ENCODE measurements at places on chromosomes 12 and 14.
A peak's percentile ranks its signal among the peaks of the same experiment; 100 is the strongest.

GRCh38 chr12:107474639-107475539 is 210.7 kb upstream of the PWP1 start:
- DNase-seq, result no peak

GRCh38 chr12:76919383-76920171 is 40.8 kb upstream of the CSRP2 start:
- no peak for DNase-seq

GRCh38 chr12:50542448-50542847 is 37.7 kb downstream of the DIP2B start:
- peak; percentile 26 for DNase-seq

DNA sequence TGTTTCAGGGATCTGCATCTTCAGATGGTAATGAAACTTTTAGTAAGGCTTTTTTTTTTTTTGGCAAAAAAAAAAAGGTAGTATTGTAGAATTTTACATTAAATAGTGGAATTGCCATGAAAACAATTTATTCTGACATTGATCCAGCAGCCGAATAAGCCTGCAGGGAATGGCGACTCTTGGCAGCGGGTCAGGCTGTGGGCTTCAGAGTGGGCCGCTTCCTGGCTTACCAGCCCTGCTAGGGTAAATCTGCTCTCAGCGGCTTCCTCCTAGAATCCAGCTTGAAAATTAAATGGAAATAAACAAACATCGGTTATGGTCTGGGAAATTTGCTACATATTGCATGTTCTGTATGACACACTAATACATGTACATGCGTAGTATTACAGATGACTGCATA is 34.8 kb downstream of the SFSWAP start:
- no peak for DNase-seq
